ENCODE measurements at places on chromosomes 7 and 10.

- no peak for DNase-seq
These were observed 707.5 kb upstream of the LRRTM3 start for GRCh38 chr10:66218289-66218688.

- DNase-seq: no peak
These were observed 858.3 kb downstream of the GRM8 start for GRCh38 chr7:126394406-126394805.

GRCh38 chr10:52959810-52960209 is 187.2 kb upstream of the MBL2 start:
- DNase-seq: no peak

DNA sequence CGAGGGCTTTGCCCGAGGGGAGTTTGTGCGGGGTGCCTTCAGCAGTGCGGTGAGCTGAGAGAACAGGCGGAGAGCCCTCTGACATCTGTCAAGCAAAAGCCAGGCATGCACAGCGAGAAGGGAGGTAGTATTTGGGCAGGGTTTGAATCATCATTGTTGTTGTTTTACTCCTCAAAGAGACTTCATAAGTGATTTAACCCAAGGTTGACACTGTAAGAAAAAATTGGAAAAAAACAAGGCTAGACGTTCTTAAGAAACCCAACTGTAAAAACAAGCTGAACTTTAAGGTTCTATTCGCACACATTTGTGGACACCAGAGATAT is 1.3 kb downstream of the ADAM22 start:
- DNase-seq: no peak

Measured in fibroblast of upper back skin (primary cell).